ENCODE measurements at places on chromosomes 16 and 17.

DNA sequence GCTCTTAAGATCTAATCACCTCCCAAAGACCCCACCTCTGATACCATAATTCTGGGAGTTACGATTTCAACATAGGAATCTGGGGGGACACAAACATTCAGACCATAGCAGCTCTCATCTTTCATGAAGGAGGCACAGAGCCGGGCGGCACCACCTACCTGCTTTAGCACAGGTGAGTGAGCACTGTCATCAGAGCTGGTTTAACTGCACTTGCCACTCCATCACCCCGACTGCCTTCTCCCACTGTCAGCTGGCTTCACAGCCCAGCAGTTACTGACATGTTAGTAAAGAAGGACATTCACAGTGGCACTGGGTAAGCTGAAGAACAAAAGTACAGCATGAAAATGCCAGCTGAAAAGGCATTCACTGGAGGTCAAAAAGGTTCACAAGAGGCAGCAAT lies 22.5 kb downstream of the GABARAPL2 start:
- DNase-seq = no peak

DNA sequence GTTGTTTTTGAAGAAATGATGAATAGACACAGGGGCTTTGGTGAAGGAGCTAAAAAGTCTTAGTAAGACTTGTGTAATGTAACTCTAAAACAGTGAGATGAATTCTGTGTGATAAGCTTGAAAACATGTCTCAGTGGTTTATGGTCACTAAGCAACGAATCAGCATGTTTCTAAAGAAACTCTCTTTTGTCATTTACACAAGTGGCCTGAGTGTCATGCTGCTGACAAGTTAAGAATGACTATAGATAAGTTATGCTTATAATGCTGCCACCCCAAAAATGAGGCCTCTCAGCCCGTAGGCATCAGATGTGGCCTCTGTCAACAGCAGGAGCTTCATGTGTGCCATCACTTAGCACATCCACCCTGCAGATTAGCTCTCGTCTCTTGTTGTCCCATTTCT lies 8.7 kb downstream of the COX10 start:
- DNase-seq = no peak

DNA sequence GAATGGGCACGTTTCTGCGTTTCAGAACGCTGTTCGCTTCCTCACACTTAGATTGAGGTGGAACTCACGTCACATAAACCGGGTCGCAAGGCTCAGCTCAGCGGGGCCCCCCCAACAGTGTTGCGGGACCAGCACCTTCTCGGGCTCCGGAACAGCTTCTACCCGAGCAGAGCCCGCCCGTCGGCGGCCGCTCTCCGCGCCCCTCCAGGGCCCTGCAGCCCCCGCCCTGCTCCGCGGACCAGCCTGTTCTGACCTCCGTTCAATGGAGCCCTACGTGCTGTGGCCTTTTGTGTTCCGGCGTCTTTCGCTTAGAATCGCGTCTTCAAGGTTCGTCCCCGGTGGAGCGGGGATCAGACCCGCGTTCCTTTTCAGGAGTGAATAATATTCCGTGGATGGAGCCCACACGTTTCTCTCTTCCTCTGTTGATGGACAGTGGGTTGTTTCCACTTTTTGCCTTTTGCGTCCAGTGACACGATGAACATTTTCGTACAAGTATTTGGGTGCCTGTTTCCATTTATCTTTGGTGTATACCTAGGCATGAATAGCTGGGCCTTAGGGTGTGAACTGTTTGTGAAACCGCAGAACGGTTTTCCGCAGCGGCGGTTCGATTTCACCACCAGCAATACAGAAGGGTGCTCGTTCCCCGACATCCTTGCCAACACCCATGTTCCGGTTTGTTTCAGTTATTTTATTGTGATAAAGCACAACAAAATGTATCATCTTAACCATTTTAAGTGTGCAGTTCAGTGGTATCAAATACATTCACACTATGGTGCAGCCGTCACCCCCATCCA lies 2.3 kb upstream of the SLC22A31 start:
- no peak for DNase-seq

- DNase-seq = no peak
Measured at GRCh38 chr17:80598813-80599545, 54.3 kb downstream of the RPTOR start.

- DNase-seq = no peak
Measured at GRCh38 chr16:74700116-74700437, 585 bp downstream of the MLKL start.

Measured in myocyte (in vitro differentiated cells).